ENCODE measurements at places on chromosomes 4 and X.

DNA sequence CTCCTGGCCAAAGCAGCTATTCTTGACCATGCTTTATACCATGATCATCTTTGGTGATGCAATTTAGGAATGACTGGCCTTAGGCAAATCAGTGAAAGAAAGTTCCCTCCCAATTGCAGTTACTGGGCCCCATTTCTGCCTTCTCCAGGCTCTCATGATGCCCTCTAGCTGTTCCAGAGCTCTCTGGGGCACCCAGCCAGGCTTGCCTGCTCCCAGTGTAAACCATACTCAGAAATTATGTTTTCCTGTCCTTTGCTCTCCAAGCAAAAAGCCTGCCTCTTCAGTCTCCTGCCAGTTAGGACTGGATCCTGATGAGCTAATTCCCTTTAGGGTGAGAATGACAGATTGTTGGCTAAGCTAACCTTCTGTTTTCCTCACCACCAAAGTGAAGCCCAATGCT lies 85.3 kb upstream of the RBPJ start:
- DNase-seq, result no peak

DNA sequence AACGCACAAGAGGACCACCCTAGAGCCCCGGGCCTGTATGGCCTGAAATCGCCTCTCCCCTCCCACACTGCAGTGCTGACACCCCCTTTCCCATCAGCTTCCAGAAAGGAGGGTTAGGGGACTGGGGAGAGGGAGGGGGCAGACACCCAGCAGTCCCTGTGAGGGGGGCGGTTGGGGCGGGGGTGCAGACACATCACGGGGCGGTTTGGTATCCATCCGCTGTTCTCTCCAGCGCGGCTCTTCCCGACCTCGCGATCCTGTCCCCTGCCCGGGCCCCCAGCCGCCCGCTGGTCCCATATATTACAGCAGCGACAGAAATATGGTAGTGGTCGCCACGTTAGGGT lies 404 bp upstream of the GPRASP2 start:
- DNase-seq, result no peak

DNA sequence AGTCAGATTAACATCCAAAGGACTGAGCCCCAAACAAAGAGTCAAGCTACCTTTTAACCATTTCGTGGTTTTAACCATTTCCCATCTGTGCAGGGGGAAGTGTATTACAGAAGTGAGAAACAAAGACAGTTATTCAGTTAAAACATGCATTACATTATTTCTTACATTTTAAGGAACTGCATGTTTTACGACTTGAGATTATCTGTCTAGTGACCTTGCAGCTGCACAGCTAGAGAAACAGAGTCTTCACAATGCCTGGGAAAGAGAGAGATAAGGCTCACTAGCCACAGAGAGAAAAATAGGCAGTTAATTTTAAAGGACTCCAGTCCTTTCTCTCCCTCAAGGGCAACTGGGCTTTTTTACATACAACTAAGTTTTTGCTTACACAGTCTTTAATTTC lies 48.7 kb upstream of the KLHL4 start:
- no peak for DNase-seq

- DNase-seq, result no peak
These were observed 1.7 kb upstream of the AKAP4 start for GRCh38 chrX:50202539-50202938.

- DNase-seq, result no peak
These were observed 548.9 kb downstream of the ARAP2 start for GRCh38 chr4:35695421-35695820.

DNA sequence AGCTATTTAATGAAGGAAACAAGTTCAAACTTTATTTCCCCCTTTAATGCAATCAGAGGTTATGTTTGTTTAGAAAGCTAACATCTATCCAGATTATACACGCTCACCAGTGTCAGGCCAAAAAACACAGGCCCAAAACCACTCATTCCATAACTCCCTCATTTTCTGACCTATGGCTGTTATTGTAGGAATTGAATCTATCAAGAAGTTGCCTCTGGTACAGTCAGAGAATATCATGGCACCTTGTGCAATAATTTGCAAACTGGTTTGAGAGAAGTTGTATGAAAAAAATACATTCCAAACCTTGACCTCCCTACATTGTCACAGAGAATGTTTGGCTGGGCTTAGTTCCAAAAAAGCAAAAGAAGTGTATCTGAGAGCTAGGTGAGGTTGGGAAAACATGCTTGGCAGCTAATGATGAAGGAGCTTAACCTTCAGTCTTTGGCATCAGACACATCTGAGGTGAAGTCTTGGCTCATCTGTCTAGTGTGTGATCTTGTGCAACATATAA lies 591.0 kb downstream of the ANKRD50 start:
- no peak for DNase-seq

GRCh38 chrX:7116081-7116480 lies 31.4 kb upstream of the STS start:
- no peak for DNase-seq

GRCh38 chr4:88609387-88609786 lies 17.1 kb downstream of the HERC3 start:
- no peak for DNase-seq

- no peak for DNase-seq
These were observed 635.4 kb downstream of the SPRY1 start for GRCh38 chr4:124032035-124032434.

GRCh38 chr4:47465004-47465403 lies 1.5 kb upstream of the COMMD8 start:
- DNase-seq, result no peak
